ENCODE measurements at places on chromosomes 5 and 9.

DNA sequence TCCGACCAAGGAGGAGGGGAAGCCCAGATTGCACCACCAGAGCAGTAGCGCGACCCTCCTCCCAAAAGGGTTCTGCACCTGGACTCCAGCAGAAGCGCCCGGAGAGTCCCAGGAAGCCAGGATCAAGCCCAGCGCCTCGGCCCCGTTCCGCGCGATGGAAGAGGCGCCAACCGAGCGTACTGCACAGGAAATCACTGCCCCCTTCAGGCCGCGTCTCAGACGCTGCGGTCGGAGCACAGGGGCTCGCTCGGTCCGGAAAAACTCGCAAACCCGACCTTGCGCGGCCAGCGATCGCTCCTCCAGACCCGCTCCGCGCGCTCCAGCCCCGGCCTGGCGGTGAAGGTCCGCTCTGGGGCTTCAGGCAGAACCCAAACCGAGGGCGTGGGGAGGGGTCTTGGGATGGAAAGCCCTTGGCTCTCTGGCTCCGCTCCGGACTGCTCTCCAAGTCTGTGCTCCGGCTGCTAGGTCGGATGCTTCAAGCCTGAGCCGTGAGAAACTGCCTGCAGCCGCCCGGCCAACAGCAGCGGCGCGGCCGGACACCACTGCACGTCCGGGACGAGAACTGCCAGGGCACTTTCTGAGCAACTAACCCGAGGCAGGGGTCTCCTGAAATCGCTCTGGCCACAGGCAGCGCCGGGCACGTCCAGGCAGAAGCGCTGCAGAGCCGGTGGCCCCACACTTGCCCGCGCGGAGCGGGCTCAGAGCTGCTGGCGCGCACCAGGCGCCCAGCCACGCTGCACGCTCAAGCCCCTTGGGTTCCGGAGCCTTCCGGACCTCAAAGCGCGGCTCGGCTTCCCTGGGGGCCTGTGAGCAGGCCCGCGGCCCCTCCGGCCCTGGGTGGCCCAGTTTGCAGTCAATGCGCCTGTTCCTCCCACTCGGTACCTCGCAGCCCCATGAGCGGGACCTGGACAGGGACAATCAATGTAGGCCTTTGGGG, 1.3 kb downstream of the GABBR2 start:
- DNase-seq = peak; percentile 83

GRCh38 chr5:111394586-111394985, 117.7 kb downstream of the STARD4 start:
- DNase-seq = peak; percentile 69

GRCh38 chr5:76271836-76272235, 131.2 kb upstream of the IQGAP2 start:
- DNase-seq = no peak

DNA sequence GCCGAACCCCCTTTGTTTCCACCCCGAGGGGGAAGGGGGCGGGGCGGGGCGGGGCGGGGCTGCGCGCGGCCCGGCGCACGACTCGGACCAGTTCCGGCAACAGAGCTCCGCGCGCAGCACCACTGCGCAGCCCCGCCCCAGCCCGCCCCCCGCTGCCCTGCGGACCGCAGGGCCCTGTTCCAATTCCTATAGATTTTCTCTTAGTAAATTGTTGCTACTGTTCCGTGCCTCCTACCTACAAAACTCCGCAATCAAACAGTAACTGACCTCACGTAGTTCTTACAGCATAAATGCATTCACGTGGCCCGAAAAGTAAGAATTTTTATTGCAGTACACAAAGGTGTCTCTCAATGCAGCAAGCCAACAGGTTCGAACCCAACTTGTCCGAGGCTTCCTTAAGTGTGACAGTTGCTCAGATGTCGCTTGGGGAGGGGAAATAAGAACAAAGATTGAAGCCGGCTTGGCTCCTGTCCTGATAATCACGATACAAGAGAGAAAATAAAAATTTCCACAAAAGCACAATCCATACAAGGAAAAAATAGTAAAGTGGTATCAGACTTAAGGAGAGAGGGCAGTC, 1.2 kb upstream of the RNF38 start:
- peak; percentile 83 for DNase-seq

GRCh38 chr9:108077556-108077955, 588.0 kb upstream of the KLF4 start:
- DNase-seq = no peak

DNA sequence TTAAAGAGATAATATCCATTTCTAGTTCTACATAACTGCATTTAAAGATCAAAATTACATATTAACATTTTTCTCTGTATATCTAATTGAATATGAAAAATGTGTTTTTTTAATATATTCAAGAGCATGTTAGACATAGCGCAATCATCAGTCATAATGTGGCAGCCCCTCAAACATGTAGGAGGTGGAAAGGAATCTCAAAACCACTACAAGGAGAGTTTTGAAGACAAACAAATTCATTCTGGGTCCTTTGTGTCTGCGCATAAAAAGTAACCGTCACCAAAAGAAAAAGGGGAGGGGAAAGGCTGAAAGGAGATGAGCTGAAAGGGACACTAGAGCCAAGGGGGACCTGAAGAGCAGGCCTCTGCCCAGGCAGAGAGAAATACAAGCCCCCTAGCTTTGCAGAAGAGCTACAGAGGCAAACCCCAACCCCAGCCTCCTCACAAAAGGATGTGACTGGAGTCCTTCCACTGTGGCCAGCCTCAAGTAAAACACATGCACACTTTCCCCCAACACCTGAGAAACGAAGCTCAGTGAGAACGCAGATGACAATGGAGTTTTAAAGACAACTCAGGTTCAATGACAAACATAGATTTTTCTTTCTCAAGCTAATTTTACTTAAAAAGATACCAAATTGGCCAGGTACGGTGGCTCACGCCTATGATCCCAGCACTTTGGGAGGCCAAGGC, 62.0 kb downstream of the MAPKAP1 start:
- DNase-seq = no peak

GRCh38 chr5:100311806-100312205, 223.4 kb upstream of the FAM174A start:
- no peak for DNase-seq

DNA sequence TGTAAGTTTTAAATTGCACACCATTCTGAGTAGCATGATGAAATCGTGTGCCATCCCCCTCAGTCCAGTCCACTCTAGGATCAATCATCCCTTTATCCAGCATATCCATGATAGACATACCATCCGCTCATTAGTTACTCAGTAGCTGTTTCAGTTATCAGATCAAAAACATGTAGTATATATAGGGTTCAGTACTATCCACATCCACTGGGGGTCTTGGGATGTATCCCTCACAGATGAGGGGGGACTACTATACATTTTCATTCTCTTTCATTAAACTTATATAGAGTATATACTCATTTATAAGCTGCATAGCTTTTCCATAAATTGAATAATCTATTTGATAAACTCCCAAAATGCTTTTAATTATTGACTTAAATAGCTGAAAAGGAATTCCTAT, 67.6 kb downstream of the MEIKIN start:
- no peak for DNase-seq

GRCh38 chr5:157294407-157295091, 28.6 kb downstream of the CYFIP2 start:
- DNase-seq = no peak

- peak; percentile 26 for DNase-seq
Observed at GRCh38 chr9:109781541-109782197, 1.7 kb downstream of the PALM2AKAP2 start.

GRCh38 chr9:92837191-92837590, 40.6 kb downstream of the ZNF484 start:
- DNase-seq = no peak

DNA sequence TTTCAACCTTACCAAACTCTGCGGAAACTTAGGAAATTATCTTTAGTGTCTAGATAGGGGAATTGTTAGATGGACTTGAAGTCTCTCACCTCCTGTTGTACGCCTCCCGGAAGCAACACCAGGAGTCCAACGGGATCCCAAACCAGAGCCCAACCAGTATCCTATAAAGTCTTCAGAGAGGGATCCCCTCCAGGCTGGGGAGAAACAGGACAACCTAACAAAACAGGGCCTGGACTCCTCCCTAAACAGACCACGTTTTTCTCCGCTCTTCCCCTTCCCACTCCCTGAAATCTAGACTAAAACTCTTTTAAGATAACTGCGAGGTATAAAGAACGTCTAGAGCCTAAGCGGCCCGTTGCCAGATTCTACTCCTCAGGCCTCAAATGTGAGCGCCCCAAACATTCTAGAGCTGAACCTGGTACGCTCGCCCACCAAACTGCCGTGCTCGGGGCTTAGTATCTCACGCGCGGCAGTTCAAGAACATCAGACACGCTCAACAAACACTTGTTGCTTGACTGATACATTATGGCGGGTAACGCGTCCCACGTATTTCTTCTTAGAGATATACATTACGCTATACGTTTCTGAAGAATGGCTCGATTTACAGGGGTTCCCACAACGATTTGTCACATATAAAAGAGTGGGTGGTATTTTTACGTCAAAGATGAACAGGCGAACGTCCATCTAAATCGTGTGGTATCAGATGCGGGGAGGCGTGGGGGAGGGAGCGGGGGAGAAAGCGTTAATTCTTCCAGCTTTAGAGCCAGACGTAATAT, 663 bp upstream of the SMIM27 start:
- peak; percentile 71 for DNase-seq

GRCh38 chr9:106860721-106861639, 2.0 kb upstream of the ZNF462 start:
- peak; percentile 61 for DNase-seq

- DNase-seq = no peak
Observed at GRCh38 chr5:119390404-119390803, 34.6 kb downstream of the TNFAIP8 start.

- no peak for DNase-seq
Observed at GRCh38 chr5:111769541-111769940, 12.5 kb upstream of the NREP start.

GRCh38 chr5:132435447-132435846, 55.1 kb downstream of the IRF1 start:
- no peak for DNase-seq

GRCh38 chr9:34493972-34494535, 28.7 kb downstream of the ENHO start:
- peak; percentile 45 for DNase-seq

DNA sequence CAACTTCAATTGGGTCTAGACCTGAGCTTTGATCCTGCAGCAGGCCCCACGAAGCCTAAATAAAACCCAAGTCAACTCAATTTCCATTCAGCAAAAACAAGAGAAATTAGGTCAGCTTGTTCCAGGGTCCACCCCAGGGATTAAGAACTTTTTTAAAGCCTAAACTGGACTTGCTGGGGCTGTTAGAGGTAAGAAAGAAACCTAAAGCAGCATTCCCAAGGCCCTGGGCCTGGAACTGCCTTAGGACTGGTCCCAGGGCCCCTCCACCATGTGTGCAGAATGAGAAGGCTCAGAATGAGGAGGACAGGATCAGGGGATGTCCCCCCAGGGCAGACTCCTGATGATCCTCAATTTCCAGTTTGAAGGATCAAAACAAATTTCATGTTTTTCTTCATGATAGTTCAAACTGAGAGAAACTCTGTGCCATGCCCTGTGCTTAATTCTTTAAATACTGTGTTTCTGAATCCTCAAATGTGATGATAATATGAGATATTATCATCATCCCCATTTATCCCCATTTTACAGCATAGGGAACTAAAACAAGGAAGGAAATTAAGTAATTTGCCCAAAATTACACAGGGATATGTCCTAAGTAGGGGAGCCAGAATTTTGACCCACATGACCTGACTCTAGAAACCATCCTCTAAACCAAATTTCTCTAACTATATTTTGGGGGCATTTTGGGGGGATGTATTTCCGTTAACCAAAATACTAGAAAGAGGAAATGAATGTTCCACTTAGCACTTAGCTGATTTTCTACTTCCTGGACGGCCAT, 64.5 kb downstream of the DENND1A start:
- no peak for DNase-seq

GRCh38 chr9:68727636-68728035, 22.6 kb downstream of the PIP5K1B start:
- DNase-seq = no peak

DNA sequence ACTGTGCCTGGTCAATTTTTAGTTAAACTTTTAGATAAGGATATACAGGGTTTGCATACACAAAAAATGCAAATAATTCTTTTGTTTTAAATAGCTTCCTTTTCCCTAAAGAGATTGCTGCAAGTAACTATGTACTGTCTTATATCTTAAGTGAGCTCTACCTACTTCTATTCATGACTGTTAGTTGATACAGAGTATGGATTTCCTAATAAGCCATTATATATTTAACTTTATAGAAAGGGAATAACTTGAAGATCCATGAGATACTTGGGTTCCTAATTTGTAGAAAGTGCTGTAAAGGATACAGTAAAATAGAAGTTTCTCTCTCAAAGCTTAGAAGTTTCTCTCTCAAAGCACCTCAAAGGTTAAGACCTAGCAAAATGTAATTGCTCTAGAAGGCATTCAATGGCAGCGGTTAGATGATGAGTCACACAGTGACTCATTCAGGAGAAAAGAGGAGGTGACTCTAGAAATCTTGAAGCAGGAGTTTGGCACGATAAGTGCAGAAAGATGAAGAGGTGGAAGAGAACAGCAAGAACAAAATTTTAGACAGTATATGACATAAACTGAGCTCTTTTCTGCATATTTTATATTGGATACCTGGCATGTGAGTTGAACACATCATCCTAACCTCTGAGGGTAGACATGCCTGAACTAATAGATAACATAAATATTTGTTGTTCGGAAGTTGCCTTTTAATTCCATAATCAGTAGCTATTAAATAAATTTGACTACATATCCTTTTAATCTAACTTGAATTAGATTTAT, 5.5 kb upstream of the DNAJC21 start:
- peak; percentile 93 for DNase-seq

DNA sequence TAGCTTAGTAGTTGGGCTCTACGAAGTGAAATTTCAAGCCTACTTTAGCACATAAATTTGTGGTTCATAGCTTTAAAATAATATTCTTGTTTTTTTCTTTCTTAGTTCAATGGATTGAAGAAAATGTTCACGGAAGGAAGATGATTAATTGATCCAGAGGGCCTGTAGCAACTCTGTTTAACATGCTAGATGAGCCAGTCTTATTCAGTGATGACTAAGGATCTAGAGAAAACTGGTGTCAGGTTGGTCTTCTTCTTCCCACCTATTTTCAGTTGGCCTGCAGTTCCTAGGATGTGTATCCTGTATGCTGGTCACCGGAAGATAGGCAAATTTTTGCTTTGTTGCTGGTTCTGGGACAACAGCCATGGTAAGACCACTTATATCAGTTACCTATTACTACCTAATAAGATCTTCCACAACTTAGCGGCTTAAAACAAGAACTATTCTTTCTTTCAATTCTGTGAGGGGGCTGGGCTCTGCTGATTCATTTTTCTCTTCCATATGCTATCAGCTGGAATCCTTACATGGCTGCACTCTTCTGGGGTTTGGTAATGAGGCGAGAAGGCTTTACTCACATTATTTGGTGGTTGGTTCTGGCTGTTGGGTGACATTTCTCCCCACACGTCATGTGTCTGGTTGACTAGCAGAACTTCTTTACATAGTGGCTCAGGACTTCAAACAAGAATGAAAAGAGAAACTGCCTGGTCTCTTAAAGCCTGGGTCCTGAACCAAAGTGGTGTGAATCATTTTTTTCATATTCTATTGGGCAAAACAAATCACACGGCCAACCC, 182.7 kb upstream of the ACTBL2 start:
- no peak for DNase-seq

GRCh38 chr5:172452398-172453205, 1.7 kb downstream of the SH3PXD2B start:
- peak; percentile 65 for DNase-seq

- no peak for DNase-seq
Observed at GRCh38 chr5:120586646-120587045, 122.5 kb downstream of the PRR16 start.

All from EL (cell line).